ENCODE measurements at places on chromosomes 16 and 17. TPM values are rescaled to one million over a fixed set of nuclear protein-coding genes. Genes with fewer than 3 reads are reported as not detected.

The POLR2A gene
- total RNA-seq = 249 TPM

The CNTD1 gene
- 0.32 TPM for total RNA-seq

The KRT27 gene
- not detected for total RNA-seq

The NTN1 gene
- total RNA-seq = 0.69 TPM

The HLF gene
- 23.9 TPM for total RNA-seq

The TSR3 gene
- 39.1 TPM for total RNA-seq

The PLA2G10 gene
- total RNA-seq = not detected

The DLX3 gene
- total RNA-seq = not detected

The LLGL1 gene
- 18.5 TPM for total RNA-seq

The FLOT2 gene
- total RNA-seq = 141 TPM

The KRT24 gene
- total RNA-seq = not detected

The USH1G gene
- not detected for total RNA-seq

The GAST gene
- total RNA-seq = not detected

The HEXD gene
- 26.7 TPM for total RNA-seq

The KRT33B gene
- not detected for total RNA-seq

The LHX1 gene
- 0.34 TPM for total RNA-seq

The PPY gene
- total RNA-seq = not detected

The TBC1D3 gene
- not detected for total RNA-seq

The MYH1 gene
- total RNA-seq = not detected

The ABCA3 gene
- 13.7 TPM for total RNA-seq

The GFOD2 gene
- total RNA-seq = 11.6 TPM

The IL21R gene
- total RNA-seq = 155 TPM

The NOL3 gene
- total RNA-seq = 30.6 TPM

The ASPHD1 gene
- 0.93 TPM for total RNA-seq

The POLR3E gene
- total RNA-seq = 57.5 TPM

The OVCA2 gene
- total RNA-seq = 29.0 TPM

The KRTAP4-4 gene
- not detected for total RNA-seq

The TBC1D3G gene
- 7.2 TPM for total RNA-seq

The NKD1 gene
- 2.4 TPM for total RNA-seq

The RNU2-1 gene
- total RNA-seq = 5,082 TPM

The NOD2 gene
- total RNA-seq = 11.3 TPM

The CCL18 gene
- total RNA-seq = 1.5 TPM

The ENDOV gene
- 29.0 TPM for total RNA-seq

The HOXB6 gene
- 0.24 TPM for total RNA-seq

The GGT6 gene
- not detected for total RNA-seq

The AGRP gene
- total RNA-seq = not detected

The PRSS22 gene
- not detected for total RNA-seq

The STH gene
- not detected for total RNA-seq

The TNFSF12 gene
- total RNA-seq = 25.5 TPM

The CIITA gene
- 3.1 TPM for total RNA-seq

The GCGR gene
- not detected for total RNA-seq

The TK1 gene
- 90.9 TPM for total RNA-seq

The AKAP1 gene
- 23.1 TPM for total RNA-seq

The P2RX1 gene
- total RNA-seq = 2.3 TPM

The CPHXL2 gene
- total RNA-seq = not detected

The RSPRY1 gene
- total RNA-seq = 33.9 TPM

Measured in activated T-cell treated with anti-CD3 and anti-CD28 coated beads, Interleukin-2, amount 50 U/mL, for 72 hours (primary cell).